ENCODE measurements at places on chromosomes 13 and 19.

GRCh38 chr13:30318026-30318425, 10.7 kb upstream of the KATNAL1 start:
- no peak for DNase-seq

DNA sequence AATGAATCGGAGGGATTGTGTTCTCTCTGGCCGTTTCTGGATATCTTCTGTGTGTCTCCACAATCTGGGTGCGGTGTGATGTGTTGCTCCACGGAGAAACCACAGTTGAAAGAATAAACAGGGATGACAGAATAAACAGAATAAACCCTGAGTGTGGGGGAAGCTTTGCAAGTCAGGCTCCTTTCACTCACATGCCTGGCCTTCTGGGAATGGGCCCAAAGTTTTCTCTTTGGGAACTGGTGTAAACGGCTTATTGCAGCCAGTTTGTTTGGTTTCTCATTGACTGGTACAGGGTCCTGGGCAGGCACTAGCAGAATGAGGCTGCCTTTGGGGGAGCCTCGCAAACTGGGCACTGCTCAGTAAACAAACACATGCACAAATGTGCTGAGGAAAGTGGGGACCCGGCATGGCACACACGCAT, 324.7 kb downstream of the DLEU7 start:
- no peak for DNase-seq

- DNase-seq: no peak
These were observed 2.5 kb downstream of the GRTP1 start for GRCh38 chr13:113361406-113361805.

DNA sequence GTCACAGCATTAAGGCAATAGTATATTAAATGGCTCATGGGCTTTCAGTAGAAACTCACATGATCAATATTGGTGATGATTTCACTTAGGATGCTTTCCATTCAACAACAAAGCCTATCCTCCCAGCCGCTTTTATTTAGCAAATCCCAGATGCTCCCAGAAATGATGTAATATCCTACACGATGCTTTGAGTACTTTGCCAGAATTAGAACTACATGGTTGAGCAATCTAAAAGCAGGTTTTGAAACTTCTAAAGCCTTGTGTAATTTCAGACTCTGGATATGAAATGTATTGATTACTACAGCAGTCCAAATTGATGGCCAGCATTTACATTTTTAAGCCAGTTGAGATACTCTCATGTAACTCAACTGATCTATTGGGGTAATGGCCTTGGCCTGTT, 13.6 kb downstream of the DLEU7 start:
- no peak for DNase-seq

DNA sequence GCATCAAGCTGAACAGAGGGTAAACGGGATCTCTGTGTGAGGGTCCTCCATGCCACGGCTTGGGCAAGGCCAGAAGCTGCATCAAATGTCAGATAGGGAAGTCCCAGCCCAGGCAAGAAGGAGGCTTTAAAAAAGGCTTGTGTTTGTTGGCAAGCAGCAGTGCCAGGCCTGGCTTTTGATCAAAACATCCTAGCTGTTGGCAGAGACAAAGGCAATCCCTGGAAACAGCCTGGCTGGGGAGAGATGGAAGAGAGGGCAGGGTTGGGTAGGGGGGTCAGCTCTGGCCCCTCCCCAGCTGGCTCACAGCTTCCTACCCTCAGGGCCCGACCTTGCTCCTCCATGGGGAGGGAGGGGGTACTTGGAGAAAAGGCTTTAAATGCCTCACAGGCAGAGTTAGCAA, 61.8 kb upstream of the KCTD15 start:
- DNase-seq: no peak

DNA sequence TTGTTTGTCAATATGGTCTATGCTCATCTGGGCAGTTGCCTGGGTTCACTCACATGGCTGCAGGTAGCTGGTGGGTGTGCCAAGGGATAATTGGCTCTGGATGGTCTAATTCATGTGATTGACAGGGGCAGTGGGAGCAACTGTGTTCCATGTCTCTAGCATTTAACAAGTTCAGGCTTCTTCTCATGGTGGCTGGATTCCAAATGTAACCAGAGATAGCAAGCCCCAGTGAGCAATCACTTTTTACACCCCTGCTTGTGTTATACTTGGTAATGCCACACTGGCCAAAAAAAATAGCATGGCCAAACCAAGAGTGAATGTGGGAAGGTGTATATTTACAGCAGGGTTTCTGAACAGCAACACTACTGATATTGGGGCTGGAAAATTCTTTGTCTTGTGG, 89.6 kb upstream of the TNFSF11 start:
- DNase-seq: no peak

GRCh38 chr13:99119656-99120055, 81.0 kb upstream of the UBAC2 start:
- DNase-seq: no peak

GRCh38 chr19:53772943-53773342, 51.2 kb downstream of the NLRP12 start:
- no peak for DNase-seq

GRCh38 chr19:5253406-5254110, 87.1 kb downstream of the PTPRS start:
- no peak for DNase-seq

DNA sequence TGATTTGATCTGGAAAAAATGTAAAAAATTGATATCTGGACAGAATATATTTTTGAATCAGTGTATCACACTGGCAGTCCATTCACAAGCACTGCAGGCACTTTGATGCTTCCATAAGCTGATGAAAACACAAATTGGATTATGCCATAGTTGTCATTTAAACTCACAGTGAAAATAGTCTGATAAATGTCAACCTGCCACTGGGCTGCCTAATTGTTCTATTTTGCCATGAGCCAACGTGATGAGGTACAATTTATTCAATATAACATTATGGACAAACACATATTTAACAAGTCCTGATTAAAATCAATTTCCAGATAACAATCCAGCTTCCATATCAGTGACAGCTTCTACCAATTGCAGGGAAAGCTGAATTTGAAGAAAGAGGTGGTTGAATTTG, 1244.9 kb downstream of the EFNB2 start:
- no peak for DNase-seq

DNA sequence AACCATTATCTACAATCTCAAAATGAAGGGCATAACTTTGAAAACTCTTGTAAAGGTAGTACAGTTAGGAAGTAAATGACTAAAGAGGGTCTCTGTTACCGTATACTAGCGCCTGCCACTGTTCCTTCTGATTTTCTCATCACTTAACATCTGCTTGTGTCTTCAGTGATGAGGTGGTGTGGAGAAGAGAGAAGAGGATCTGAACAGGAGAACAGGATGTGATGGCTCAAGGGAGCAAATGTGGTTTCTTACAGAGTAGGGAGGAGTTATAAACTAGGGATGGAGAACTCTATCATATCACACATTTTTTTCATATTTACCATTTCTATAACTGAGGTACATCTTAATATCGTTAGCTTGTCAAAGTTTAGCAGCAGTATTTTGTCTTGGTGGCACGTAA, 1.1 kb downstream of the KCTD4 start:
- no peak for DNase-seq

DNA sequence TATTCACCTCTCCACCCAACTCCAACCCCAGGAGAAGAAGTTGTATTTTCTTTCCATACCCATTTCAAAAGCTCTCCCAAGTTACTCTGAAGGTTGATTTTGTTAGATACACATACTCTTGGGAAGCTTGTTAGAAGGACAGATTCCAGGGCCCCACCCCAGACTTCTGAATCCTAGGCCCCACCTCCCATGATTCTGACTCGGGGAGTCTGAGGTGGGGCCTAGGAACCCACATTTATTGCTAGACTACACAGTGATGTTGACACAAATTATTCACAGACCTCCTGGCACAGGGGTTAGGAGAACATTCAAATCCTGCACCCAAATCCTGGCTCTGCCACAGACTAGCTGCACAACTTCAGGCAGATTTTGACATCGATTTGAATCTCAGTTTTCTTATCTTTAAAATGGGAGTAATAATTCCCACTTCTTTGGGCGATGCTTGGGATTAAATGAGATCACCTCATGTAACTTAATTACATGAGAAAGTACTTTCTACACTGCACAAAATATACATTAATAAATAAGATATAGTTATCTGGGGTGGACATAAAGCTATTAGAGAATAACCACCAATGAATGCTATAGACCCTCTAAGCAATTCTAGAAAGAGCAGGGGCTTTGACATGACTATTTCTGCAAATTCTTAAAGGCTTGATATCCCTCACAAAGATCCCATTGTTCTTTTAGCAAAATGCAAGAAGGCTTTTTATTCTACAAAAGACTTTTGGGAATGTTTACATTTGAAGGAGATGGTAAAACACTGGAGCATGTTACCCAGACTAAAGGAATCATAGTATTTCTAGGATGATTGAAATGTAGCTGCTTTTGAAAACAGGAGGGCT, 18.0 kb downstream of the MBNL2 start:
- no peak for DNase-seq

GRCh38 chr19:45305421-45305820, 17.3 kb downstream of the CKM start:
- no peak for DNase-seq

GRCh38 chr13:99408703-99409000, 92.6 kb upstream of the TM9SF2 start:
- DNase-seq: no peak

DNA sequence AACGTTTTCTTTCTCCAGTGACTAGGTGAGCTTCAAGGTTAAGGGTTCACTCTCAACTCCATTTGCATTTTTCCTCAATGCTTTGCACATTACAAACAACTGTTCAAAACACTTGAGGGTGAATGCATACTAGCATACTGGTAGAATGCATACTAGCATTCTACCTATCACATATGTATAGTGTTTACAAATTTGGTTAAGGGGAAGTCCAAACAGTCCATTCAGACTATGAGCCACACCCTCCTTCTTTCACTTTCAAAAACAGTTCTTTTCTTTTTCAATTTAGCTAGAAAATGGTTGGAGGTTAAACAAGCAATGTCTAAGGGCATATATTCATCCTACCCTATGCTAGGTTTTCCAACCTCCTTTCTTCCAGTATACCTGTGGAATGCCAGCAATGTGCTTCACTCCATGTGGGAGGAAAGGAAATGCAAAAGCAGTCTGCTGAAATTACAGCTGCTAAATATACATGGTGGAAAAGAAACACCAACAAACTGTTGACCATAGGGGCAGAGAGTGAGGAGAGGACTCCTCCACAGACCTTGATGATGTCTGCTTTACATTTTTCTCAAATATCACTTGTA, 102.6 kb downstream of the DOCK9 start:
- DNase-seq: no peak

GRCh38 chr13:21641629-21642028, 29.2 kb upstream of the FGF9 start:
- no peak for DNase-seq

DNA sequence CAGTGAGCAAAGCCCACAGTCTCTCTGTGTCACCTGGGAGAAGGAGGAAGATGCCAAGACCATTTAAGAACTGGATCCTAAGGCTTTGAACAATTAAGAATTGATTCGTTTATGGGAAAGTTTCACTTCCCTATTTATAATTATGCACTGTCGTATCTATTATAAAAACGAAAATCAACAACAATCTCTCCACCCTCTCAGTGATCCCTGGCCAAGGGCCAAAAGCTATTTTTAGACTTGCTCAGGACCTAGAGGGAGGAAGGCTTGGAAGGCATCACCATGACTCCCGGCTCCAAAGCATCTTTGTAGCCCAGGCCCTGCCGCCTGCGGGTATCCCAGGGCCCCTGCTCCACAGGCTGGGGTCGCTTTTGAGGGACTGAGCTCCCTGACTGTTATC, 1.3 kb downstream of the RHPN2 start:
- DNase-seq: no peak

DNA sequence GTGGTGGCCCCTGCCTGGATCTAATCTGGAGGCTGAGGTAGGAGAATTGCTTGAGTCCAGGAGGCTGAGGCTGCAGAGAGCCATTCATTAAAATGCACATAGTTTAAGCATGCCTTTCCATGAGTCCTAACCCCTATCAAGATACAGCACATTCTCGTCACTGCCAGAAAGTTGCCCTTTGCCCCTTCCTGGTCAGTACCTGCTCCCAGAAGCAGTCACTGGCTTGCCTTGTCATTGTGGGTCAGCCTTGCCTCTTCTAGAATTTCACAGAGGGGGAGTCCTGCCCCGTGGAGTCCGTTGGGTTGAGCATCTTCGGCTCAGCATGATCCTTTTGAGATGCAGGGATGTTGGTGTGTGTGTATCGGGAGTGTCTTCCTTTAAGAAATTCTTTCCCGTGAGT, 10.8 kb downstream of the BICRA start:
- no peak for DNase-seq

DNA sequence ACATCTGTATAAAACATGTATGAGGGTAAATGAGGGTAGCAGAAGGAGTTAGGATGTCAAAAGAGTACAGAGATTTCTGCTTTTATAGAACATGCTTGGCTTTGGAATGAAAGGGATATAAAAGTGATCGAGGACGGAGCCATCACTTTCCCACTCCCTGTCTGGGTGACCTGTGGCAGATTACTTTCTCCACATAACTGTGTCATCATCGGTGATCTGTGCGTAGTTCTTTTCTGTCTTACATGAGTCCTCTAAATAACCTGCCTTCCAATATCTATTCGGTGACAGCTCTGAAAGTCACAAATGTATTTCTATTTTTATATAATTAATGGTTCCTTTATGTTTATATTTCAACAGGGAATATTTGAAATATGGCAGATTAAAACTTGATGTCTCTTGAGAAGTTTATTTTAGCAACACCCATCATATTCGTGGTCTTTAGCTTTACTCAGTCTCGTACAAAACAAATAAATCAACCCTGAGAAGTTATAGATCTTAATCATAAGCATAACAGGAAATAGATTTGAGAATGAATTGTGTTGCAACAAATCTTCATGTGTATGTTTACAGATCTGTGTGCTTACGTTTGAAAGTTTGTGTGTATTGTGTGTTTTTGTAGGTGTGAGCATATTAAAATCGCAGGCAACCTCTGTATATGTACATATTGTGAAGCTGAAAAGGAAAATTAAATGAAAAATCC, 1094.3 kb downstream of the EFNB2 start:
- no peak for DNase-seq

DNA sequence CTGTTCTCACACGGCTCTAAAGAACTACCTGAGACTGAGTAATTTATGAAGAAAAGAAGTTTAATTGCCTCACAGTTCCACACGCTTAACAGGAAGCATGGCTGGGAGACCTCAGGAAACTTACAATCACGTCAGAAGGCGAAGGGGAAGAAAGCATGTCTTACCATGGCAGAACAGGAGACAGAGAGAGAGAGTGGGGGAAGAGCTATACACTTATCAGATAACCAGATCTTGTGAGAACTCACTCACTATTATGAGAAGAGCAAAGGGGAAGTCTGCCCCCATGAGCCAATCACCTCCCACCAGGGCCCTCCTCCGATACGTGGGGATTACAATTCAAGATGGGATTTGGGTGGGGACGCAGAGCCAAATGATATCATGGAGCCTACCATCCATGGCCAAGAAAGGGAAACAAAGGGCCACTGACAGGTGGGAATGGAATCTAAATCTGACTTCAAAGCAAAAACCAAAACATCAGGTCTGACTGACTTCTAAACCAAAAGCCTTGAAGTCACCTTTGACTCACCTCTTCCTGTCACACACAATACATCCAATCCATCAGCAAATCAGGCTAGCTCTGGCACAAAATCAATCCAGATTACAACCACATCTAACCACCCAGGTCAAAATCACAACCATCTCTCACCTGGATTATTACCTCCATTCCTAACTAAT, 189.7 kb downstream of the ENOX1 start:
- no peak for DNase-seq

- no peak for DNase-seq
These were observed 534.0 kb downstream of the EFNB2 start for GRCh38 chr13:106001443-106001842.
